Adipocyte (in vitro differentiated cells): ENCODE measurements at places on chromosomes 16 and 17.

DNA sequence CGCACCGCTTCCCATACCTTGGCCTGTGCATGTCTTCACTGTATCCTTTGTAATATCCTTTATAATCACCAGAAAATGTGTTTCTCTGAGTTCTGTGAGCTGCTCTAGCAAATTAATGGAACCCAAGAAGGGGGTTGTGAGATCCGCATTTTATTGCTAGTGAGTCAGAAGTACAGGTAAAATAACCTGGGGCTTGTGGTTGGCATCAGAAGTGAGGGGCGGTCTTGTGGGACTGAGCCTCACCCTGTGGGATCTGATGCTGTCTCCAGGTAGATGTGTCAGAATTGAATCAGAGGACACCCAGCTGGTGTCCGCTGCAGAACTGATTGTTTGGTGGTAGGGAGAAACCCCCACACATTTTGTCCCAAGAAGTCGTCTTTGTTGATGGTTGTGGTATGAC, 382.4 kb downstream of the SNX29 start:
- DNase-seq, result no peak

DNA sequence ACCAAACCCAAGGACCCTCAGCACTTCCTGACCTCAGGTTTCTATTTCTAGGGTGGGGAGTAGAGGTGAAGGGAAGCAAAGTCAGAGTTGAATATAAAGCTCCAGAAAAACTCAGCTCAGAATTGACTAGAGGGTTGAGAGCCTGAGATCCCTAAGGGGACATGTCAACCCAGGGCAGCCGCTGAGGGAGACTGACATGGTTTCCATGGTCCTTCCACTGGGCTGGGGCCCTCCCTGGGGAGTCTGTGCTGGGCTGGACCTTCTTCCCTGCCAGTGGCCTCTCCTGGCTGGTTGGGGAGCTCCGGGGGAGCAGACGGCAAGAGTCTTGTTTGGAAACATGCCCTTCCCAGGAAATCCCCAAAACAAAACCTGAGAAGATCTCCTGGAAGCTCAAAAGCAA, 121.3 kb downstream of the METRNL start:
- DNase-seq, result peak; percentile 36

- no peak for DNase-seq
Measured at GRCh38 chr17:47837401-47838039, 3.6 kb downstream of the SCRN2 start.

DNA sequence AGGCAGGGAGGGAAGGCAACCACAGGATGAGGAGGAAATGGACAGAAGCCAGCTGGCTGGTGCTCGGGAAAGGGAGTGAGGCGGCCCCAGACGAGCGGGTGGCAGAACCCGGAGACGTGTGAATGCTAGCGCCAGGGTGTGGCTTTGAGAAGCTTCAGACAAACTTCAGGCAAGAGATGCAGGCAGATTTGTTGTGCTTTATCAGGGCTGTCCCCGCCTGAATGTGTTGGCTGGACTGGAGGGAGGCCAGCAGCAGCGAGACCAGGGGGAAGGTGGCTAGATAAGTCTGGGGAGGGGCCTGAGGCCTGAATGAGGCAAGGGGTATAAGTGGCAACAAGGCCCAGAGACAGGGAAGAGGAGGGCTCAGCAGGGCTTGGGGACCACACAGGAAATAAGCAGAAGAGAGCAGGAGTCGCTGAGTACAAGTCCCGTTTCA, 22.0 kb downstream of the CAMKK1 start:
- no peak for DNase-seq

DNA sequence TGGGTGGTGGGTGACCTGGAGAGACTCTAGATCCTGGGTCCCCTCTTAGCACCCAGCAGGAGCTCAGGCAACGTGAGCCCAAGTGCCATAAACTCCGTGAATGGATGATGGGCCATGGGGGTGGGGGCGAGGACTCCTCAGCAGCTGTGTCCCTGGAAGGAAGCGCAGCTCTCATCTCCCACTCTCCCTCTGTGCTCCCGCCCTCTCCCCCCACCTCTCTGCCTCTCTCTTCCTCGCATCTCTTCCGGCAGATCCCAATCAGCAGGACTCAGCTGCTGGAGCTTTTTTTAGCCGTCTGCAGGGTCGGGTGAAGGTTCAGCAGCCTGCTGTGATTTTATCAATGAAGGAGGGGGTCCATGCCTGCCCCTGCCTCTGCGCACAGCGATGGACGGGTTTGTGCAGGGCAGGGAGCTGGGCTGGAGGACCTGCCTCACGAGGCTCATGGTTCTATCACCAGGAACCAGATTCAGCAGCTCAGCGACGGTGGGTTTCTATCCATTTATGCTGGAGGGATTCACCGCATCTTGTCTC, 8.3 kb downstream of the CCR7 start:
- DNase-seq, result no peak

DNA sequence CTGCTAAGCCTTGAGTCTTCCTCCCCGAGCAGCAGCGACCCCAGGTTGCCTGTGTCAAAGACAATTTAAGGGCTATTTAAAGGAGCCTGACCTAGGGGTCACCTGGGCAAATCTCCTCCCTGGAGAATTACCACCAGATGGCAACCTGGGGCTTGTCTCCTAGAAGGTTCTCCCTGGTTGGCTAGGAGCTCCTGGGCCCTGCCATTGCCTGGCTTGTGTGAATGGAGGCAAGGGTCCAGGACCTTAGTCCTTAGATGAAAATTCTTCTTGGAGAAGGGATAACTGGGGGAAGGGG, 51.3 kb upstream of the TAC4 start:
- no peak for DNase-seq

- DNase-seq, result peak; percentile 96
Measured at GRCh38 chr17:80959330-80960036, 32.2 kb upstream of the CHMP6 start.

GRCh38 chr17:56891751-56892150, 22.1 kb downstream of the TRIM25 start:
- DNase-seq, result no peak

DNA sequence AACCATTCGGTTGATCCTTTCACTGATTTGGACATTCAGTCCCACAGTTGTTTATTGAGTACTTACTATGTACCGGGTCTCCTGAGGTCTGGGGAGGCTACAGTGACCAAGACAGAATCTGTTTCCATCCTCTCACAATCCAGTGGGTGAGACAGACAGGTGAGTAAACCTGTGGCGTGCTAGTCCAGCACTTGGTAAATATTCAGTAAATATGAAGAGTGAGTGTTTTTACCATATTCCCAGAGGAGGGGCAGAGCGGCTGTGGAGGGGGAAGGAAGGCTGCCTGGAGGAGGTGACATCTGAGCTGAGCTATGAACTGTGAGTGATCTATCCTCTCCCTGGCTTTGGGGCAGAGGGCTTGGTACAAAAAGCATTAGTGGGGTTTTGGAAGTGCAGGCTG, 31.4 kb downstream of the CCR7 start:
- no peak for DNase-seq

- no peak for DNase-seq
Measured at GRCh38 chr16:78961464-78961863, 639.1 kb downstream of the MAF start.

GRCh38 chr17:79760197-79760906, 17.6 kb upstream of the CBX2 start:
- no peak for DNase-seq

GRCh38 chr17:46865100-46865499, 13.7 kb downstream of the WNT9B start:
- peak; percentile 59 for DNase-seq

GRCh38 chr16:57694725-57695679, at the start of gene DRC7:
Gene DRC7, plus strand, starts transcription at chr16:57694806. Its CDS starts 3,144 bp downstream, at chr16:57697950.
- peak; percentile 34 for DNase-seq

GRCh38 chr16:54175552-54176375, 110.8 kb downstream of the IRX3 start:
- peak; percentile 47 for DNase-seq

GRCh38 chr17:49708515-49709183, 885 bp upstream of the SLC35B1 start:
- no peak for DNase-seq

GRCh38 chr17:68387435-68388218, 69.7 kb downstream of the WIPI1 start:
- DNase-seq, result no peak

GRCh38 chr17:72707881-72708280, 384.6 kb downstream of the SLC39A11 start:
- DNase-seq, result no peak

DNA sequence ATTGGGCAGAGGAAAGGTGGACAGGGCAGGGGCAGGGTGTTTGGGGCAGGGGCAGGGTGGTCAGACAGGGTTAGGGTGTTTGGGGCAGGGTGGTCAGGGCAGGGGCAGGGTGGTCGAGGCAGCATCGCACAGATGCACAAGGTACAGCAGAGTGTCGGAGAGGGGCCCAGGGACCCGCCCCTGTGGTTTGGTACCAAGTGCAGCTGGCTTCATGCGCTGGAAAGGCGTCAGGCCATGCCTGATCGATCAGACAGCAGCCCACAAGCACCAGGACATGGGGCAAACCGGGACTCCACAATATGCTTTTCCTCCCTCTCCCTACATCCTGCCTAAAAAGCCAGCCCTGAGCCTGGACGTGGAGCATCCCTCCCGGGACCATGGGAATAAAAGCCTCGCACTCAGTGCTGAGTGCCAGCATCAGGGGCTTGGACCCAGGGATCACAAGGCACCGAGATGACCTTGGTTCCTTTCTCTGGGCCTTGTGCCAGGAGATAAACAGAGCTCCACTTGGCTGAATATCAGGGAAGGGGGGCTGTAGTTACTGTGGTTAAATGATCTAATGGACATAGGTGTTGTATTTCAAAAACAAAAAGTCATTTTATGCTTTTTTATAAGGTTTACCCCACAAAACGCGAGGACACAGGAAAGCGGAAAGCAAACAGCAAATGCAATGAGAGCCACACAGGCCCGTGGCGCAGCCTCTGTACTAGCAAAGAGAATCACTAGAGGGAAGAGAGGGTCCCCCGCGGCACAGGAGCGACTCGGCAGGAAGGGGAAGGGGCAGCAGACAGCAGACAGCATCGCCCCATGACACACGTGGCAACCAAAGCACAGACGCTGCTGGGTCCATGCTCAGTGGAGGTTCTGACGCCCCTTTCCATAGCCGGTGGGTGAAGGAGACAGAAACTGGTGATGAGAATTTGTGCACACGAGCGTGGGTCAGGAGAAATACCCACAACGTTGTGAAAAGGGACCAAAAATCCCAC, 5.3 kb upstream of the HEXD start:
- no peak for DNase-seq

DNA sequence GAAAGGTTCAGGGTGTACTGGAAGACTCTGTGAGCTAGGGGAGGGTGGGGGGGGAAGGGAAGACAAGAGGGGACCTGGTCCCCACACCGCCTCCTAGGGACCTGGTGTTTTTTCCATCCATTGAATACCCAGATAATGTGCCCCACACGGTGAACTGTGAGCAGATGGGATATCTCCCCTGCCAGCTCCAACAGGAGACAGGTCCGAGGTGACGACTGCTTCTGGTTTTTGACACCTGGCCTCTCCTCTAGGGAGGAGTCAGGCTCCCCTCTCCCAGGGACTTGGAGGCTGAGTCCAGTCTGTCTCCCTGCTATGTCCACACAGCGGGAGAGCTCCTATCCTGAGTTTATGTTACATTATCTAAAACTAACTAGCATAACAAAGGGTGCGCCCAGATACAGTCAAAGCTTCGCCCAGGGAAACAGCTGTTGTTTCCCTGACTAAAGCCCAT, 1.8 kb downstream of the MARVELD3 start:
- DNase-seq, result no peak

- no peak for DNase-seq
Measured at GRCh38 chr16:87929986-87930385, 6.3 kb downstream of the CA5A start.
